AML-193 (cell line): ENCODE measurements at places on chromosomes 1 and 21.

DNA sequence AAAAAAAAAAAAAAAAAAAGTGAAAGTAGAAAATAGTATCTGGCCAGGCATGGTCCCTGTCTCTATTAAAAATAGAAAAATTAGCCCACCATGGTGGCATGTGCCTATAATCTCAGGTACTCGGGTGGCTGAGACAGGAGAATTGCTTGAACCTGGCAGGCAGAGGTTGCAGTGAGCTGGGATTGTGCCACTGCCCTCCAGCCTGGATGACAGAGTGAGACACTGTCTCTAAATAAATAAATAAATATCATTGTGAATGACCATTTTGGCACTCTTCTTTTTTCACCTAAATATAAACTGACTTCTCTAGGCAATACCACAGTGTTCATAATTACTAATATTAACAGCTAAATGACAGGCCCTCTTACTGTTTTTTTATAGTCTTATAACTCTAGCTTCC lies 14.5 kb downstream of the ELOA start:
- no peak for DNase-seq

GRCh38 chr1:89758156-89758555 lies 62.7 kb upstream of the LRRC8D start:
- DNase-seq, result no peak

DNA sequence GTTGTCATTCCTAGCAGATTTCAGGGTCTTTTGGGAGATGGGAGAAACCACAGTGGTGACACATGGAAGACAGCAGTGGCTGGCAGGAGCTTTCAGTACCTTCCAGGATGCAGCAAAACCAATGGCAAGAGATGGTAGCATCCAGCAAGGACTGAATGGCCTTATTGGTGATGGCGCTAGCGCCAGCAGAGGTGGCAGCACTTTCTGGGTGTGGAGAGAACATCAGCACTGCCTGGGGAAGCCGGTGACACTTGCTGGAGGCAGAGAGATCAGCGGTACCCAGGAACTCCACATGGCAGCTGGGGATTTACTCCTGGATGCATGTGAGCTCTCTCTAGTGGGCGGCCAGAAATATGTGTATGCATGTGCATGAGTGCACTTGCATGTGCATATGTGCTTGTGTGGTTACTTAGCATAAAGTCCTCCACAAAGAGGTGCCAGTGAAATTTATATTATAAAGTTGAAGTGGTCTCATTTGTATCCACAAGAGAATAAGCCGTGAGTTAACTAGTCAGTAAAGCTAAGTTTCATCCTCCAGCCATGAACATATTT lies 364.7 kb downstream of the LMX1A start:
- DNase-seq, result no peak

DNA sequence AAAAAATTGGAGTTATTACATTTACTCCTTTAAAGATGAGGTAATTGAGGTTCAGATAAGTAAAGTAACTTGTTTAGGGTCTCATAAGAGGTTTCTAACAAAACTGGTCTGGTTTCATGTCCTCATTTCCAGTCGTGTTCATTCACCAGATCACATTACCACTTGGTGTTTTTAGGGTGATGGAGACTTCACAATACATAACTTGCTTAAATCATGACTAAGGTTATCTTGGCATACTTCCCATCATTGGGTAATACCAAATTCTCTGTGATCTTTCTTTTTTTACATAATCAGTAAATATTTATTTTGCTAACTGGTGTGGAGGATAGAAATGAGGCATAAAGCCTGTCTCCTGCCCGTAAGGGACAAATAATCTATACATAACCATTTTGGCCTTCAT lies 31.6 kb upstream of the RPTN start:
- DNase-seq, result no peak

DNA sequence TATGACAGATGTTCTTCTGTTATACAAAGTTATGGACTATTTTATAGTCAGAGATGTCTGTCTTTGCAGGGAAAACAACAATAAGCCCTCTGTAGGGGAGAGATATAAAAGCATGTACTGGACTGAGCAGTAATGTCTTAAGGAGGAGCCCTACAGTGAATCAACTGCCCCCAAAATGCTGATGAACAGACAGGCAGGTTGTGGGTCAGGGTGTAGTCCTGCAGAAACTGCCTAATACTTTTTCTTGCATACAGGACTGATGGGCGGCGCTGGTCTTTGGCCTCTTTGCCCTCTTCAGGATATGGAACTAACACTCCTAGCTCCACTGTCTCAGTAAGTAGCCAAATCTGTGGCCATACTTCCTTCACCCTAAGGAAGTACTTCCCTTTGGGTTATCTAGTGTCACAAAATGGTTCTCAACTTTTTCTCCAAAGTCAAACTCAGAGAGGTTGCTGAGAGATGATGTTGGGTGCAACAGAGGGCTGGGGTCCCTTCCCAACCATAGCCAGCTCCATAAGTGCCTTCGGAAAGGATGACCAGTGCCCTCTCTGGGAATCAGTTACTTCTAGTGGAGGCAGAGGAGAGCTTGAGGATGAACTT lies 129.8 kb downstream of the PIK3R3 start:
- no peak for DNase-seq

DNA sequence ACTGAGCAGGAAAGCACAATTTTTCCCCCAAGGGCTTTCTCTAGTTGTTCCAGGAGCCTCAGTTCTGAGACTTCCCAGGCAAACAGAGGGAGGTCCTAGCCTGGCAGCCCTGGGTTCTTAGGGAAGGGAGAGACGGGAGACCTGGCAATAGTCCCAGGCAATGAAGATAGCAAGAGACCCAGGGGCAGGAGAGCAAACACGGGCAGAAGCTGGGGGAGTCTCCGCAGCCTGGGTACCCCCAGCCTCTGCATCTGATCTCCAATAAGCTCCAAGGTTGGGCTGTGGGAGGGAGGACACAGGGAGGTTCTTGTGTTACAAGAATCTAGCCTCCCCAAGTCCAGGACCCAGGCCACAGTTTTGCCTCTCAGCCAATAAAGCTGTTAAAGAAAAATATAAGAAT lies 2.4 kb downstream of the BLACAT1 start:
- DNase-seq, result no peak

DNA sequence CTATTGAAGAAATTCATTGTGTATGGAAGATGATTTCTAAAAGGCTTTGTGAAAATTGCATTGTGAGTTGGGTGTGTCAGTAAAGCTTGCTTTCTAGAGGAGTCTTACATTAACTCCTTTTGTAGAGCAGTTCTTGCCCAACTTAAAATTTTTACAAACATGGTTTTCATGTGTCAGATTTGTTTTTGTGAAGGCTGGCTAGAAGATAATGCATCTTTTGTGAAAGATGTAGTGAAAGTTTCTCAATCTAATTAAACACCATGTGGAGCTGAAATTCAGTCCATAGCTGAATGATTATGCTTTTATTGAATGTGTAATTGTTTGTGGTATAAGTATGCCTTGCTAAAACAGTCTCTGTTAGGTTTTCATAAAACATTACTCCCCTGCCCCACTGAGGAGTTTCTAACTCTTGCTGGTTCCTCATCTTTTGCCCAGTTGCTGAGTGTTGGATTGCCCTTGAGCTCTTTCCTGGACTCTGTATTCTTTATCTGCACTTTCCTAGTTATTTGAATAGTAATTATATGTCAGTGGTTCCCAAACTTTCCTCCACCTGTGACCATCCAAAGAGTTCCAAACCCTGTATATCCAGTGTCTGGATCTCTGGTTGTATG lies 38.0 kb downstream of the KCTD3 start:
- no peak for DNase-seq

DNA sequence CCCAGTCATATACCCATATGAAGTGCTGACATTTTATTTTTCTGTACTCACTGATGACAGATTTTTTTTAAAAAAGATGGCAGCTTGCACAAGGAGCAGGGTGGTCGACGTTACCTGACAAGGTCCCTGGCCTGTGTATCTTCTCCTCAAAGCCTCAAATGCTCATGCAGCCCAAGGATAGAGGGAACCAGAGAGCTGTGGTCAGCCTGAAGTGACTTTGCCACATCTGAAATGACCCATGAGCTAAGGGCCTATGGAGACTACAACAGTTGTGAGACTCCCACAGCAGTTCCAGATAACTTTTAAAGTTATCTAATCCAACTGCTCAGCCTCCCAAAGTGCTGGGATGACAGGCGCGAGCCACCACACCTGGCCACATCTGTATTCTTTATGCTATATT lies 131.1 kb downstream of the GLUL start:
- peak; percentile 9 for DNase-seq

GRCh38 chr1:50023292-50024159 lies at the start of gene AGBL4:
AGBL4 (minus strand) TSS chr1:50023954.
- DNase-seq, result no peak

DNA sequence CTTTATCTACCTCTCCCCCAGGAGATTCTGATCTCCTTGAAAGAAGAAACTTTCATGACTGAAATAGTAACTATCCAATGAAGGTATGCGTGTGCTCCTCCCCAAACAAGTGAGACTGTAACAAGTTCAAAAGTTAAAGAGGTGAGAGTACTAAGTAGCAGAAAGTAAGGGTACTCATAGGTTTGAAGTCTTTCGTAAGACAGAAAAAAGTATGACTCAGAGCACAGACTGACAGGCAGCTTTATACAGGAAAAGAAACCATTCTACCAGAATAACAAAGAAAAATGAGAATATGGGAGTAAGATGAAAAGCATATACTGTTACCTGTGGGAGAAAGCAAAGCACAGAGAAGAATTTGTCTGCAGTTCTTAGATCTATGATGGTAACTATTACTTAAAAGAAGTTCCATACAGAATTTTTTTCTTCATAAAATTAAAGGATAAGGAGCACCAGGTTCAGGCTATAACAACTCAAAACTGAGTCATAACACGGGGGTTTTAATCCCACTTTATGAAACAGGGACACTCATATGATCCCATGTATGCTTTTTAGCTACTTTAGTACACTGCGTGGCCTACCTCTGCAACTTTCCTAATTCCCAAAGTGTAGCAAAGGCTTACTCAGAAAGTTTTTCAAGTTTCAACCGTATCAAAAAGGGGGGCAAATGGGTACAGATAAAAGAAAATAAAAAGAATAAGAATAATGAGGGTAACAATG lies 52.0 kb downstream of the FOXJ3 start:
- peak; percentile 41 for DNase-seq

DNA sequence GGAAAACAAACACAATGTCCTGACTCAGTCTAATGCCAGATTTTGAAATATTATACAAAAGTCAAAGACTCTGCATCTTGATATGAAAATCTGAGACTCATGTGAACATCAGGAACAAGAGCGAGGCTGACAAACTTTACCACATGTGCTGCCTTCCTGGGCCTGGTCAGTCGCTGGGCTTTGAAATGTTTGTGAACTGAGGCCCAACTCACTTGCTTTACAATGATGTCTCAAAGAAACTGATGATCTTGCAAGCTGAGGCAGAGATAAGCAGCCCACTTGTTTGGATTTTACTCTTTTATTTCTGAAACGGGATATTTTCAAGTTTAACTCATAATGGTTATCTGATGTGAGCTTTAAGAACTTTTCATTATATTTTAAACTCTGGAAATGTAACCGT lies 2.1 kb downstream of the BCAR3 start:
- no peak for DNase-seq

DNA sequence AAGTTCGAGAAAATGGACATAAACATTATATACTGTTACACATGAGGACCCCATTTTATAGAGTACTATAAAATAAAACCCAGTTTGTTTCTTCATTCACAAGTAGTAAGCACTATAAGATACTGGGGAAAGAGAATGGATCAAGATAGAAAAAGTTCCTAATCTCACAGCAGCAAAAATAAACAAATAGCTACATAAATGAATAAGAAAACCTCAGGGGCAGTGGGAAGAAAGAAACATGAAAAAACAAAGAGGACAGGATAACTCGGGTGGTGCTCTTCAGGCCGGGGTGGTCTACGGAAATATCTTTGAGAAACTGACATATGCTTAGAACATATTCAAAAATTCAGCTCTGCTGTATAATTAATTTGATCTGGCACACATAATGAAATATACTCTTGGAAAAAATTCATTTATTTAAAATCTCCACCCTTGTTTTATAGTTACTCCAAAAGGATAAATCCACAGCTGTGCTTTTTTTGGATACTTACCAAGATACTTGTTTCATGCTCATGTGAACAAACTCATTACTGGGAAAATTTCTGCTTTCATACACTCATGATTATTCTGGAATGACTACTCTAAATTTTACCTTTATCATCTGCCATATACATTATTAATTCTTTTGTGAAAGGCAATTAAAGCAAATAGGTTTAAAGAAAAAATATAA lies 20.0 kb downstream of the CEP170 start:
- no peak for DNase-seq

- DNase-seq, result no peak
Measured at GRCh38 chr1:53669621-53670191, 69.3 kb downstream of the GLIS1 start.

DNA sequence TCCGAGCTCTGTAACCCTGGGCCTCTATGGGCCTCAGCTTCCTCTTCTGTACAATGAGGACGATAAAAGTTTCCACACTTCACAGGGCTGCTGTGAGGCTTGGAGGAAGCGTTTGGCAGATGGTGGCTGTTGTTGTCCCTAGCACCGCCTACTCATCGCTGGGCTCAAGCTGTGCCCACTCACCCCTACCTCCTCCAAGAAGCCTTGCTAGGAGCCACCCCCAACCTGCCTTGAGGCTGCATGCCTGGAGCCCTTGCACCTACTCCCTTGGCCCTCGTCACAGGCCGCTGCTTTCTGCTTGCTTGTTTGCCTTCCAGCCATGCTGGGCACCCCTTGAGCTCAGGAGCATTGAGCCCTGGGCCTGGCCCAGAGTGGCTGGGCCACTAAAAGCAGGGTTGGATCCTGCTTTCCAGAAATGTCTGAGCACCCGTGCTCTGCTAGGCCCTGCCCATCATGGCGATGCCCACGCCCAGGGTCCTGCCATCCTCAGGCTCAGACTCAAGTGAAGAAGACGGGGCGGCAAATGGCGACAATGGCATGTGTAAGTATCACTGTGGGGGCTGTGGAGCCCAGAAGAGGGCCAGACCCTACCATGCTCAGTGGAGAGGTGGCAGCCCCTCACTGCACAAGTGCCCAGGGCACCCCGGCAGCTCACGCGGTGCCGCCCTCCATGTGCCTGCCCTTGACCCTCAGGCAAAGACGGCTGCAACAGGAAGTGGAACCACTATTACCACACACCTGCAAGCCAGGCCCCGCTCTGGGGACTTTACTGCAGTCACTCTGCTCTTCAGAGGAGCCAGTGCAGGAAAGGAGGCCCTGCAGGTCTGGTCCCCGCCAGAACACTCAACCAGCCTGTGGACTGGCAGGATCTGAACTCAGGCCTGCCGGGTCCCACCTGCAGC lies 9.5 kb downstream of the SH3BGRL3 start:
- DNase-seq, result peak; percentile 88

DNA sequence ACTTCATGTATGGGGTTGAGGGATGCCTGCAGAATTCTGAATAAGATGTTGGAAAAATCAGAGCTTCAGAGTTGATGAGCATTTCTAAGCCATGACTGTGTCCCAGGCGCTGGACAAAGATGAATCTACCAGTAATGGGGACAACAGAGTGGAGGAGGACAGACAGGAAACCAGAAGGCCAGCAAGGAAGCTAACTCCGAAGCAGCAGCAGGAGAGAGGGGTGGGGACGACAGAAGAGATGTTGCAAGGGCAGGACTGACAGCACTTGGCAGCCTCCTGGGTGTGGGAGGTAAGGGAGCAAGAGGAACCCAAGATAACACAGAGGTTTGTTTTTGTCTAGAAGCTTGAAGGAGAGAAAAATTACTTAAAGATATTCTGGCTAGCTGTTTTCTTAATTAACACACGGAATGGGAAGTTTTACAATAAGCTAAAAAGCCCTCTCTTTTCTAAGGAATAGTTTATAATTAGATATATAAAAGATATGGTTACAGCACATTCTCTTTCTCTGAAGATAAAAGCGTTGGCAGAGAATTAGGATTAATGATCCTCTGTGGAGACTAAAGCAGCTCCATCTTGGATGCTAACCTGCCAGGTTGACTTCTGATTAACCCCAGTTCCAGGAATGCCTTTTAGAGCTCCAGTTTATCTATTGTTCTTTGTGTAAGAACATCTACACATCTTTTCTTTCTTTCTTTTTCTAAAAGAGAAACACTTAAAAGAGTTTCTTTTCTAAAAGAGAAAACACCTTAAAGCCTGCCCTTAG lies 92.7 kb downstream of the TENT5C start:
- no peak for DNase-seq
